Activated naive CD8-positive, alpha-beta T cell treated with anti-CD3 and anti-CD28 coated beads, Interleukin-2, amount 50 U/mL, for 16 hours (primary cell): ENCODE measurements at places on chromosomes 13 and 19.

- no peak for DNase-seq
Measured at GRCh38 chr13:51475727-51476501, 23.1 kb upstream of the INTS6 start.

DNA sequence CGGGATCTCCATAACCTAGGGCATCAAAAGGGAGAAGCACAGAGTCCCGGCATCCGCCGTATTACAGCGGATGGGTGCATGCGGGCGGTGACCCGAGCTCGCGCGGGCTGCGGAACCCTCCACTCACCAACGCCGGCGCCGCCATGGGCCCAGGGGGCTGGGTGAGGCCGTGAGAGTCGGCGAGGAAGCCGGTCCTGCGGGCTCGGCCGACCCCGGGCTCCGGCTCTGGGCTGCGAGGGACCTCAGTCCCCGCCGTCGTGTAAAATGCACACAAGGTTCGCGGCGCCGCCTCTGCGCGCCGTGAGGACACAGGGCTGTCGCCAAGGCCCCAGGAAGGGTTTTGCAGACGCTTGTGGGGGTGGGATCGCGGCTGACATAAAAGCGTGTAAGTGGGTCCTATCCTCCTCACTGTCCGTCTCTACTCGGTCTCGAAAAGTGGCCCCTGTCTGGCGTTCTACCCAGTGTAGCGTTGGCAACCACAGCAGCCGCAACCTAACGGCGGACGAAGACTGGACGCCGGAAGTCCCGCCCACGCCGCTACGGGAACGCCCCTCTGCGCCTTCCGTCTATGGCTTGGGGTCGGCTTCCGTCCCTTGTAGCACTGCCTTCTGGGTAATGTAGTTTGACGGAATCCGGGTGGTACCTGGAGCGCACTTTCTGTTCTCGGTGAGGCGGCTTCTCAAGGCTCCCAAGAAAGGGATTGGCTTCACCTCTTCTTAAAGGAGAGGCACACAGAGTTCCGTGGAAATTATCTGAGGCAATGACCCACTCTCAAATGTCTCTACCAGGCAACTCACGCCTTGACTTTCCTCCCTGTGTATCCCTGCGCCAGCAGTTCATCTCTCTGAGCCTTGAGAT, at the start of gene ZNF599:
ZNF599 (minus strand) TSS at position 519 of the 858 bp plus-strand sequence; CDS start at position 145, 374 bp downstream.
- DNase-seq = peak; percentile 78

DNA sequence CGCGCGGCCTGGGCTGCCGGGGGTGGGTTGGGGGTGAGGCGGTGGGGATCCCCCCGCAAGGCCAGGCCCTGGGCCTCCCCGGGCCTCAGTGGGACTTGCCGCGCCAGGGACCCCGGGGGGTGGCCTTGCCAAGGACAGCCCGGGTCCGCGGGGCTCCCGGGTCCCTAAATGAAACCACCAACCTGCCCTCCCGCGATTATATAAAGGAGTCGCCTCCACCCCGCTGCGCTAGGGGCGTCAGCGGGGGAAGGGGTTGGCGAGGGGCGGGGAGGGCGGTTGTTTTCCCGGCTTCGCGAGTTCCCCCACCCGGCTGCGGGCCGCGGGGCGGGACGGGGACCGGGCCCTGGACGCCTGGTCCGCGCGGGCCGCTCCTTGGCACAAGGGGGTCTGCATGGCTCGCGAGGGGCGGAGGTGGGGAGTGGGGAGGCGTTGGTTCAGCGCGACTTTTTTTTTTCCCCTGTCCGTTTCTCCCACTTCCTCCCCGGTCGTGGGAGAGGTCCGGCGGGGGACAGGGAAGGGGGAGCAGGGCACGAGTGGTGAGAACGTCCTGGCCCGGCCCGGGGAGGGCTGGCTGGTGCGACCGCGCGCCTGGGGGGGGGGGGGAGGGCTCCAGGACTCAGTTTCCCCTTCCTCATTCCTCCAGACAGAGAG, 822 bp upstream of the ZBTB7A start:
- DNase-seq = no peak

- DNase-seq = no peak
Measured at GRCh38 chr13:94351292-94351990, 128.0 kb downstream of the DCT start.

- DNase-seq = no peak
Measured at GRCh38 chr19:38685666-38686529, 38.4 kb downstream of the ACTN4 start.

DNA sequence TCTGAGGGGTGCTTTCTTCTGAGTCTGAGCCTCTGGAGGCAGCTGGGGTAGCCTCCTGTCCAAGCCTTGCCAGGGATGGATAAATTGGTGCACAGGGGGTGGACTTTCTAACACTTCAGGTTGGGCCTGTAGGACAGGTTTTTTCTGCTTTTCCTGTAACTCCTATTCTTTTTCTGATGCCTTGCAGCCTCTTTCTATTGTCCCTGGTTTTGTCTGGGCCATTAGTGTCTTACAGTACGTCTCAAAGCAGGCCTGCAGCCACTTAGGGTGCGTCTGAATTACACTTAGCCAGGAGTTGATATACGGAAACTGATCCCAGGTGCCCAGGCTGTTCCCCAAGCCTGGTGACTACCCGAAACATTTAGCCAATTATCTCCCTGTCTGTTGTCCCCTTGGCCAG, 213.3 kb upstream of the HTR2A start:
- DNase-seq = no peak

GRCh38 chr19:13574933-13575332, 68.7 kb upstream of the CACNA1A start:
- DNase-seq = no peak

GRCh38 chr13:23828866-23829265, 60.3 kb downstream of the MIPEP start:
- DNase-seq = no peak

- DNase-seq = no peak
Measured at GRCh38 chr19:14758816-14759215, 19.5 kb downstream of the ADGRE2 start.

- DNase-seq = no peak
Measured at GRCh38 chr13:81051873-81052272, 710.9 kb upstream of the SPRY2 start.

DNA sequence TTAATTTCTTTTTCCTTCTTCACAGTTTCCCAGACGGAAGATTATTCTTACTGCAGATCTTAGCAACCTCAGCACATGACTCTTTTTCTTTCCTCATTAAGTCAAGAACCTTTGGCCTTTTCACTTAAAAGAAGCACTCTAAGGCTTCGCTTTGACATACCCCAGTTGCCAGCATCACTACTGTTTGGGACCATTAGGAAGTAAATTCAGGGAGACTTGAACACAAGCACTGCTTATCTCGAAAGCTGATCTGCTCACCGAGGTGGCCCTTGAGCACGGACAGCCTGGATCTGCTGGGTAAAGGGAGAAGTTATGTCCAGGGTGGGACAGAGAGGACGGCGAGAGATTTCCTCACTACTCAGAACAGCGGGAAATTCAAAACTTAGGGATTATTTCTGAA, 151.4 kb upstream of the RNF113B start:
- no peak for DNase-seq

DNA sequence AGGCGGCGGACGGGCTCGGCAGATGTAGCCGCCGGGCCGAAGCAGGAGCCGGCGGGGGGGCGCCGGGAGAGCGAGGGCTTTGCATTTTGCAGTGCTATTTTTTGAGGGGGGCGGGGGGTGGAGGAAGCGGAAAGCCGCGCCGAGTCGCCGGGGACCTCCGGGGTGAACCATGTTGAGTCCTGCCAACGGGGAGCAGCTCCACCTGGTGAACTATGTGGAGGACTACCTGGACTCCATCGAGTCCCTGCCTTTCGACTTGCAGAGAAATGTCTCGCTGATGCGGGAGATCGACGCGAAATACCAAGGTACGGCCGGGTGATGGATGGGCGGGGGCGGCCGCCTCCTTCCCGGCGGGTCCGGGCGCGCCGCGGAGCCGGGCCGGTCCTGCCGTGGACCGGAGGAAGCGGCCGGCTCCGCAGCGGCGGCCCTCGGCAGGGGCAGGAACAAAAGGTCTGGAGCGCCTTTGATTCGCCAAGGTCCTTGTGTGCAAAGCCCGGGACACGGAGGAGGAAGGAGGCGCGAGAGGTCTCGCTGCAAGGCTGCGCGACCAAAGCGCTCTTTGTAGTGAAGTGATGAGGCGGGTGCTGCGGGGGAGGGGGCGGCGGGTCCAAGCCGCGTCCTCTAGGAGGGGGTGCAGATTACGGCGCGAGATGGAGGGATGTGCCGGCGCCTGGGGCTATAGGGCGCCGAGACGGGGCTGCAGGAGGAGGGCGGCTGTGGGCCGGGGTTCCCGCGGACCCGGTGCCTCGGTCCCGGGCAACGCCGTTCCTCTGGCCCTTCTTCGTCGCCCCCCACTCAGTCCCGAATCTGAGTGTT, 689 bp downstream of the ING1 start:
- DNase-seq = peak; percentile 53

DNA sequence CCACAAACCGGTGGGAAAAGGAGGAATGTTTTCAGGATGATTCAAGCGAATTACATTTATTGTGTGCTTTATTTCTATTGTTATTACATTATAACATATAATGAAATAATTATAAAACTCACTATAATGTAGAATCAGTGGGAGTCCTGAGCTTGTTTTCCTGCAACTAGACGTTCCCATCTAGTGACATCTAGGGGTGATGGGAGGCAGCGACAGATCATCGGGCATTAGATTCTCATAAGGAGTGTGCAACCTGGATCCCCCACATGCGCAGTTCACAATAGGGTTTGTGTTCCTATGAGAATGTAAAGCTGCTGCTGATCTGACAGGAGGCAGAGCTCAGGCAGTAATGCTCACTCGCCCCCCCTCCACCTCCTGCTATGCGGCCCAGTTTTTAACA, 54.5 kb downstream of the SPTBN4 start:
- no peak for DNase-seq

DNA sequence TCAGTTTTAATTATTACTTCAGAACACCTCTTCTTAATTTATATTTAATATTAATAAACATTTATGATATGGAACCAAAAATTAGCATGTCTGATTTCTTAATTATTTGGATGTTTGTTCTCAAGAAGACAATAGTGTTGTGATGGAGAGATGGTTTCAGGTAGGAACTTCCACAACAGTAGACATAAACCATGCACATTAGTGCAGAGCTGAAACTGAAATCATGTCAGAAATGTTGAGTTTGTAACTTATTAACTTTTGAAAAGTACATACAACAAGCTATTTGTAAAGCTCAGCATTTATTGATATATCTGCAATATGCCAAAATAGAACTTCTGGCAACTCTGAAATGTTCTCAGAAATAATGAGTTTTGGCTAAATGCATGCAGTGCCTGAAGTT, 11.8 kb upstream of the EDNRB start:
- no peak for DNase-seq

GRCh38 chr13:88376760-88377388, 705.7 kb downstream of the SLITRK5 start:
- no peak for DNase-seq

- DNase-seq = no peak
Measured at GRCh38 chr19:35556846-35557538, 6.5 kb downstream of the ATP4A start.

- DNase-seq = no peak
Measured at GRCh38 chr13:91134803-91135184, 212.7 kb upstream of the MIR17HG start.

- no peak for DNase-seq
Measured at GRCh38 chr19:3104708-3104983, 10.5 kb downstream of the GNA11 start.

DNA sequence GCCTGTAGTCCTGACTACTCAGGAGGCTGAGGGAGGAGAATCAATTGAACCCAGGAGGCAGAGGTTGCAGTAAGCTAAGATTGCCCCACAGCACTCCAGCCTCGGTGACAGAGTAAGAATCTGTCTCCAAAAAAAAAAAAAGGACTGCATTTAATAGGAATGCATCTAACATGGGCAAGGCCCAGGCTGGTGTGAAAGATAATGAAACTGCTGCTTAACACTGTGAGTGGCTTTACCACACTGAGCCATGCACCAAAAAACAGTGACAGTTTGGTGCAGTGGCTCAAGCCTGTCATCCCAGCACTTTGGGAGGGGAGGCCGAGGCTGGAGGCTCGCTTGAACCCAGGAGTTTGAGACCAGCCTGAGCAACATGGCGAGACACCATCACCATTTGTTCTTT, 8.6 kb downstream of the GTF2F1 start:
- DNase-seq = no peak

DNA sequence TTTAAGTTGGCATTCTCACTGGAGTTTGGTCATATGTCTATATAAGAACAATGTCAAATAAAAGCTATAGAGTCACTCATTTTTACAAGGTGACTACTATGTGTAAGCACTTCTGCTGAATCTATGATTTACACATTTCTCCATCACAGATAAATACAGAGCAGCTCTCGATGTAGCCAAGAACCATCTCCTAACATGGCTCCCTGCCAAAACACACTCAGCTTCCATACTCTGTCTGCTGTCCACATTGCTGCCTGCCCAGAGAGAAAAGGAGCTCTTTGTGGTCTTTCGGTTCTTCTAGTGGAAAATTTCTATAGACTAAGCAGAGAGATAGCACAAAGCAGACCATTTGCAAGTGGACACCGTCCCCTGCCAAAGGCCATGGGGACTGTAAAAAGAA, 190.9 kb upstream of the KLF12 start:
- no peak for DNase-seq

DNA sequence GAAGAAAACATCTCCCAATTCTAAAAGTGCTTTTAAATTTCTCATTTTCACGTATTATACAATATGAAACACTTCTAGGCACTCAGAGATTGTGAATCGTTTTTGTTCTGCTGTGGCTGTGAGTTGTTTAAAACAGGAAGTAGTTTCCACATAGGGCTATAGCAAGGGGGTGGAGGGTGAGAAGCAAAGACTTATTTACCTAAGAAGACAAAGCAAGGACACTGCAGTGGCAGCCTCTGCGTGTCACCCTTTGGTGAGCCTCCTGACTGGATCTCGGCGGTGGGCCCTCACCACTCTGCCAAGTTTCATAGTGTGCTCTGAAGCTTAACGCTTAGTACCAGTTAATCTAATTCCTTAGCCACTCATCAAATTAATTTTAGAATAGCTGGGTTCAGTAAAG, 56.8 kb downstream of the TNFSF13B start:
- no peak for DNase-seq

- DNase-seq = no peak
Measured at GRCh38 chr13:114124431-114124830, 8.0 kb downstream of the RASA3 start.

DNA sequence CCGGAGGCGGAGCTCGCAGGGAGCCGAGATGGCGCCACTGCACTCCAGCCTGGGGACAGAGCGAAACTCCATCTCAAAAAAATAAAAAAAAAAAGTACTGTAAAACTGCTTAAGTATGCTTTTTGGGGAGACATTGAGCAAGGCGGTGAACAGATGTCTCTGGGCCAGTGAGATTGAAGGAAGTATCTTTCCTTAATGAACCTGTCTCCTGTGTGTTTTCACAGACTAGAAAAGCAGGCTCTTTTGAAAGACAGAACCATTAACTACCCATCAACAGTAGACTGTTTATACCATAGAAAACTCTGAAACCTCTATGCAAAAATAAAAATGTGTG, 1.5 kb upstream of the ECH1 start:
- no peak for DNase-seq
